T-helper 17 cell (primary cell): ENCODE measurements at places on chromosomes 1 and 21. TPM values are rescaled to one million over a fixed set of nuclear protein-coding genes. Genes with fewer than 3 reads are reported as not detected.

DNA sequence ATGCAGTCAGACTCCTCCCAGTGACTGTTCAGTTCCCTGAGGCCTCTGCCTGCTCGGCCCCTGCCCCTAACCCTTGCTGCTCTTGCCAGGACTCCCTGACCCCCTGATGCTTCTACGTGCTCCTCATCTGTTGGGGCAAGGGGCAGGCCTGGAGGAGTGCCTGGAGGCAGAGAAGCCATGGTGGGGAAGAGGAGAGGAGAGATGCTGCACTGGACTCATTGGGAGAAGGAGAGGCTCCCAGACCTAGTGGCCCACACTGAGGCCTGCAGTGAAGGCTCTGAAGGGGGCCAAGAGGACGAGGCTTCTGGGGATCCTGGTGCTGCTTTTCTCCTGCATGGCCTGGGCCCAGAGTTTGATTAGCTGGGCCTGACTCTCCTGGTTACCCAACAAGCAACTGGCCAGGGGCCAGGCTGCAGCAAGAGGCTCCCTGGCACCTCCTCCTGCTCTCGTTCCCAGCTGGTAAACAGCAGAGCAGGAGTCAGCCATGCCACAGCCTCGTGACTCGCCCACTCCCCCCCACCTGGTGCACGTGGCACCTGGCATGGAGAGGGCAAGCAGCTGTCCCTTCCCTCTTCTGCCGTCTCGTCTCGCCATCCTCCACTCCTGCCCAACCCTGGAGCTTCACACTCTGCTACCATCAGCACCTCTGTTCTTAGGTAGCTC, 847 bp upstream of the RORC start:
- no peak for DNase-seq

The LCE1F gene
- not detected for total RNA-seq

The TMEM82 gene
- not detected for total RNA-seq

The UBXN10 gene
- total RNA-seq, result 0.81 TPM

The SPEN gene
- 73.8 TPM for total RNA-seq

DNA sequence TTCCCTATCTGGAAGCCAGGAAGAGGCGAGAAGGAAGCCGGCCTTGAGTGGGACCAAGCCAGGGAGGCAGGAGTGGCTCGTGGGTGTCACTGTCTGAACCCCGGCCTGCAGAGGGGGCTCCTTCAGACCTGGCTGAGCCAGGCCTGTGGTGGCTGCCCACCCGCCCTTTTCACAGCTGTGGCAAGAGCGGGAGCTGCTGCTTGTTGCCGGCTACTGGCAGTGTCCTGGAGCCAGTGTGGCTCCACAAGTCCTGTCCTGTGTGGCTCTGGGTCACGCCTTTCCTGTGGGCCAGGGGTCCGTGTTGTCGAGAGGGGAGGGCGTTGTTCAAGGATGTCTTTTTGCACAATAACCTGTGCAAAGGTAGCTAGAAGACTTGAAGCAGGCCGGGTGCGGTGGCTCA, 1.3 kb downstream of the PFKL start:
- DNase-seq, result no peak

GRCh38 chr1:60619581-60619980, 462.8 kb upstream of the NFIA start:
- DNase-seq, result no peak

- no peak for DNase-seq
Measured at GRCh38 chr1:210662291-210663050, 333.8 kb downstream of the HHAT start.

DNA sequence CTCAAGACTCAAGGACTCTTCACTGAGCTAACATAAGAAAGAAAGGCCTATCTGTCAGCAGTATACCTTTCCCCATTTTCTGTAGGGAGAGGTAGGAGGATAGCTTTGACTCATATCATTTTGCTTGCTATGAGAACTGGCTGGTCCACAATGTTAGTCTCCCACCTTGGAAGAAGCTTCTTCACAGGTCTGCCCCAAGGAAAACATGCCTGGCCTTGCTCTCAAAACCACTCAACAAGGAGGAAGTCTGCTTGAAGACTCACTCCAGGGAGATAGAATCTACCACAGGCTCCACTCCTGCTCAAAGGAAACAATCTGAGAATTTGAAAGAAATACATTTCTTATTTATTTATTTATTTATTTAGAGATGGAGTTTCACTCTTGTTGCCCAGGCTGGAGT, 29.5 kb upstream of the LAMC1 start:
- DNase-seq, result no peak

GRCh38 chr1:173478094-173478674, 1.0 kb downstream of the PRDX6 start:
- no peak for DNase-seq

The HMGN1 gene
- 231 TPM for total RNA-seq

The KIF21B gene
- total RNA-seq, result 78.4 TPM

GRCh38 chr1:38613996-38614395, 245.6 kb downstream of the RRAGC start:
- DNase-seq, result no peak

DNA sequence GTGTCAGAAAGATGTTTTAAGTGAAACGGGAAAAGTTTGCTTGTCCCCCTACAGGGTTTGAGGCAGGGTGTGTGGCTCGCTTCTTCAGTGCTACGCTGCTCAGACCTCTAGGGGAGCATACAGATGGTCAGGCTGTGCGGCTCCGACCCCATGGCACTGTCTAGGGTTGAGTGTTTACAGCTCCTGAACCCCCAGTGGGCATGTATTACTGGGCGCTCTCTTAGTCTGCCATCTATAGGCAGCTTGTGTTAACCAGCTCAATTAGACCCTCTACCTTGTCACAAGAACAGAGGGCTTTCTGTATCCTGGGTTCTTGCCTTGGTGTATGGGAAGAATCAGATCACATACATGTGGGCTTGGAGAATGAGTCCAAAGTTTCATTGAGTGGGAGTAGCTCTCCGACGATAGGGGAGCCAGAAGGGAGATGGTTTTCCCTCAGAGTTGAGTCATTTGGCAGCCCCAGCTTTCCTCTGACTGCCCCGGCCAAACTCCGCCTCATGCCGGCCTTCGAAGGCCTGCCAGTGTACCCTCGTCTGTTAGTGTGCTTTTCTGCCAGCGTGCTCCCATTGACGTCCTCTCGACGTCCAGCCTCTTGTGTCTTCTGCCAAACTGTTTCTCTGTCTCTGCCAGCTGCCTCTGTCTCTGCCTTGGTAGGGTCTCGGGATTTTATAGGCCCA, 38.6 kb upstream of the ADGRL4 start:
- DNase-seq, result no peak

- DNase-seq, result no peak
Measured at GRCh38 chr1:85453640-85454194, 11.2 kb downstream of the DDAH1 start.

The TNFRSF1B gene
- 127 TPM for total RNA-seq

The SLFNL1 gene
- 0.22 TPM for total RNA-seq

DNA sequence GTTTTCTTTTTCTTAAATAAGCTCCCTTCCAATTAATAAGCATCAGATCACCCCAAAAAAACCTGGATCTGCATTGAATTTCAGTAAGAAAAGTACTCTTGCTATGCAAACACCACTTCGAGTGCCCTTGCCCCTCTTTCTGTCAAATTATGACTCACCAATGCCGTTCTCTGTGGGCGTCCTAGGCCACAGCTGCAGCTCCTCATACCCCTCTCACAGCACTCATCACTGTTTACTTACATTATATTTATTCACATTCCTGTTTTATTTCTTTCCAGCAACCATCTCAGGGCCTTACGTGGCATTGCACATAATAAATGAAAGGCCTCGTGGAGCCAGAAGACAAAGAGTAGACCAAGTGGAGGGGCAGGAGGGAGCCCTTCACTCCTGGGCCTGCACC, 99.1 kb upstream of the CTTNBP2NL start:
- DNase-seq, result no peak

DNA sequence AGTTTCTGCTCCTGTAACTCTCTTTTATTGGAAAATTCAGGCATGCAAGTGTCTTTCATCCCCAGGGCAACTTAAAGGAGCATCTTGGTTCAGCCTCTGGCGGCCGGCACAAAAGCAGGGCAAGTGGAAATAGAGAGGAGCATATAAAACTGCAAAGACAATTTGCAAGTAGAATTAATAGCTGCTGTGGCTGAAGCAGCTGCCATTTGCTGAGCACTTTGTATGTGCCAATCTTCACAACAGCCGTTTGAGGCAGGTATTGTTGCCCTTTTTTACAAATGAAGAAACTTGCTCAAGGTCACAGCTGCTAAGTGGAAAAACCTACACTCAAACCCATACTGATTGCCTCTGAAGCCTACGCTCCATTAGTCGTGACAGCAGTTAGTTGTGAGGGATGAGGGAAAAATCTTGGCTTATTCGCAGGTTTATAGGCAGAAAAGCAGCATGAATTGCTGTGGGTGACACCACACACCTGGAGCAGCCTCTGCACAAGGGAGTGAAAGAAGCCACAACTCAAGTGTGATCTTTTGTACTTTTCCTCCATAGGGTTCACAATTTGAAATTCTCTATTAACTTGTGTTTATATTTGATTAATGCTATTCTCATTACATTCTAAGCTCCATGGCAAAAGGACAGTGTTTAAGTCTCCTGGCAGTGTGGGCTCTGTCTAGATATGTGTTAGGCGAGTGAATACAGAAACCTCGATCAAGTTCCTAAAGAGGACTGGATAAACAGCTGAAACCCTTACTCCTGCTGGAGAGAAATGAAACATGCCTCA, 99.0 kb upstream of the BEND5 start:
- no peak for DNase-seq

The SLC35A3 gene
- total RNA-seq, result 20.4 TPM

DNA sequence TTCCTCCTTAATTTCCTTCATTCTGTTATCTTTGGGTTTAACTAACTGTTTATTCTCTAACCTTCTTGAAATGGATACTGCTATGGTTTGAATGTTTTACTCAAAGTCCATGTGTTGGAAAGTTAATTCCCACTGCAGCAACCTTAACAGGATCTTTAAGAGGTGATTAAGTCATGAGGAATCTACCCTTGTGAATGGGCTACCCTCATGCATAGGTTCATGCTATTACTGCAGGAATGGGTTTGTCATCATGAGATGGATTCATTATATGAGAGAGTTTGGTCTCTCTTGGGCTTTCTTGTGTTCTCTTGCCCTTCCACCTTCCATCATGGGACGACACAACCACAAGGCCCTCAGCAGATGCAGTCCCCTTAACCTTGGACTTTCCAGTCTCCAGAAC, 516.9 kb downstream of the ADGRL2 start:
- DNase-seq, result no peak

DNA sequence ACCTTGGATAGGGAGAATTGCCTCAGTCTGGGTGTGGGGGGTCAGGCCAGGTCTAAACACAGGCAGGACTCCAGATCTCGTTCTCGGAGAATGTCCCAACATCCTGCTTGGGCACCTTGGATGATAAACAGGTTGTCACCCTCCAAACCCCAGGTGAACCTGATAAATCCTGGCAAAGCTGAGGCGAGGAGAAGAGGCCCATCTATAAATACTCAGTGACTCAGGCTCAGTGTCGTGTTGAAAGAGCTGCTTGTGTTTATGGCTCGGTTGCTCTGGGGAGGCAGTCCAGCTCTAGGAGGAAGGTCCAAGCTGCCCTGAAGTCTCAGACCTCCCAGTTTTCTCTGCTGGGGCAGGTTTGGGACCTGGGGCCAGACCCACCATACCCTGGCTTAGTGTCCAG, 15.8 kb upstream of the TRIM63 start:
- DNase-seq, result no peak

The PGBD5 gene
- total RNA-seq, result not detected

- DNase-seq, result no peak
Measured at GRCh38 chr1:145999321-146000024, 3.1 kb upstream of the TXNIP start.

DNA sequence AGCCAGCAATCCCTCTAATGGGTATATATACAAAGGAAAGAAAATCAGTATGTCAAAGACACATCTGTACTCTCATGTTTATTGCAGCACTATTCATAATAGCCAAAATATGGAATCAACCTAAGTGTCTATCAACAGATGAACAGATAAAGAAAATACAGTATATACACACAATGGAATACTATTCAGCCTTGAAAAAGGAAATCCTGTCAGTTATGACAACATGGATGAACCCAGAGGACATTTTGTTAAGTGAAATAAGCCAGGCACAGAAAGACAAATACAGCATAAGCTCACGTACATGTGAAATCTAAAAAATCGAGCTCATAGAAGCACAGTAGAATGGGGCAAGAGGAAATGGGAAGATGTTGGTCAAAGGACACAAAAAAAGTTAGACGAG, 69.1 kb downstream of the WARS2 start:
- DNase-seq, result no peak

GRCh38 chr1:98367426-98367825, 294.1 kb upstream of the SNX7 start:
- DNase-seq, result no peak

DNA sequence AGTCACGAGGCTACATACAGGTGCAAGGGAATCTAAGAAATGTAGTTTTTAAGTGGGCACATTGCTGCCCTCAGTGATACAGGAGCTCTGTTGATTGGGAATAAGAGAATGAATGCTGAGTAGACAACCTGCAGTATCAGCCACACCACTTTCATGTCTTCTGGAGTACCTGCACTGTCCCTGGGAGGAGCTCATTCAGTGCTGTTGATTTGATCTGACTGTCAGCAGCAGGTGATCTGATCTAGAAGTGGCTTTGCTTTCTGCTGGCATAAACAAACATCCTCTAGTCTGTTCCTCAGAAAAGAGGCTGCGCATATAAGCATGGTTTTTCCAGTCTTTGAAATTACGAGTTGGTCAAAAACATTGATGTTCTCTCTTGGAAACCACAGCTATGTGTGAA, 35.5 kb upstream of the LRRC52 start:
- DNase-seq, result no peak

The RNPC3 gene
- 53.9 TPM for total RNA-seq

DNA sequence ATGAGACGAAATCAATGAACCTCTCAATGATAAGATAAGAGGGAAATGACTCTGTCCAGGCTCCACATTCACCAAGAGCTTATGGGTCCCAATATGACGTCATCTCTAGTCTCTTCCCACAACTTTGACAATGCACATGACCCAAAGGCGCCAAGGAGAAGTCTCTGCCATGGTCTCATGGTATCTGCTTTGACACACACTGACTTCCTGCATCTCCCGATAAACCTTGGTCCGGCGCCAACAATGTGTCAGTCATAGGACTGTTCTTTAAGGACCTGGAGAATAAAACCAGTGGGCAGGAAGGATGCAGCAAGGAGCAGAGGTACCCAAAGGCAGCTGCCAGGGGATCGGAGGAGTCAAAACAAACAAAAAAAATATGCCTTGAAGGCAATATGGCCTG, 46.9 kb upstream of the TMEM51 start:
- DNase-seq, result no peak

- DNase-seq, result no peak
Measured at GRCh38 chr1:153490272-153491051, 30.0 kb upstream of the S100A7 start.

DNA sequence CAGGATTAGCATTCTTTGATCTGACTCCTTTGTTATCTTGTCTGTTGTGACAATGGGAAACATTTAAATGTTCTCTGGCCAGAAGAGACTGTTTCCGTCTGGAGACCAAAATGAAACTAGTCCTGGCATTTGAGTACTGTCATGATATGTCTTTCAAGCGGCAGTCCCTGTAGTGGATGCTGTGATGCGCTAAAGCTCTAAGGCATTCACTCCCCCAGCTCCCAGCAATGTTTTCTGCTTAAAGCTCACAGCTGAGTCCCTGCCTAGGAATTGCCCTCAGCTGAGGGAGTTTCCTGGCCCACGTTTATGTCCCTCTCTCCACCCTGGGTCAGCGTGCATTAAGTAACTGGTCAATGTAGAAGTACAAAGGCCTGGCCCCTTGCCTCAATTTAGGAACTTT, 109.4 kb downstream of the UCHL5 start:
- no peak for DNase-seq
